ENCODE measurements at places on chromosomes 6 and 20.

GRCh38 chr6:99216959-99217358 lies 132.5 kb downstream of the FAXC start:
- DNase-seq: no peak

DNA sequence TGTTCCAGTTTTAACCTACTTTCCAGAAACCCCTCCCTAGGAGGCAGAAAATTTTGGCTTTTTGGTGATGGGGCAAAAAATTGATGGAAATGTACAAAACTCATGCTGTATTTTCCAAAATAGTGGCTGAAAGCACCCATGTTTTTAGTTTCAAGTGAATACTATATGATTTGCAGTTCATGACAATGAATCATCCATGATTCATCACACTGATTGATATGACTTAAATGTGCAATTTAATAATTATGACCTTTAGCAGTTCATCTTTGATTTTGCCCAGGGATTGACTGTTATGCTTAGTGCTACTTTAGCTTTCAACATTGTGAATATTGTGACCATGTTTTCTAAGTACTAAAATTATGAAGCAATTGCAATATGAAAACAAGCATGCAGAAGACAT lies 478.7 kb downstream of the HTR1B start:
- DNase-seq: no peak

DNA sequence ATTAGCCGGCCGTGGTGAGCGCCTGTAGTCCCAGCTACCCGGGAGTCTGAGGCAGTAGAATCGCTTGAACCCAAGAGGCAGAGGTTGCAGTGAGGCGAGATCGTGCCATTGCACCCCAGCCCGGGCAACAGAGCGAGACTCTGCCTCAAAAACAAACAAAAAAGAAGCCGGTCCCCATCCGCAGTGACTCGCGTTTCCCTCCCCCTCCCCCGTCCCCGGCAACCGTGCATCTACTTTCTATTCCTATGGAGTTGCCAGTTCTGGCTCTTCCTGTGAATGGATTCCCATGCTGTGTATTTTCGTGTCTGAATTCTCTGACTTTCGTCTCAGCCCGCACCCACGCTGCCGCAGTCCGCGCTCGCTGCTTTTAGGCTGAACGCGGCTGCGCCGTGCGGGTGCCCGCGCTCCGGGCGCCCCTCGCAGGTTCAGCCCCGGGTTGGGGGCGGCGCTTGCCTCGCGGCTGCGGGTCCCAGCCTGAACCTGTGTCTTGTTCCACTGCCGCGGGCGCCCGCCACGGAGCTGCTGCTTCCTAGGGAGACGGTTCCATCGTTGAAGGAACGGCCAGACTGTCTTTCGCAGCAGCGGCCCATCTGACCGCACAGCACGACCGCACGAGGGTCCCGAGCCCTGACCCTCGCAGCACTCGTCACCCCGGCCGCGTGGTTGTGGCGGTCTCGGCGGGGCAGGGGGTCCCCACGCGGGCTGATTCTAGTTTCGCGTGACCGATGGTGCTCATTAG lies 1.1 kb upstream of the MRGBP start:
- peak; percentile 61 for DNase-seq

DNA sequence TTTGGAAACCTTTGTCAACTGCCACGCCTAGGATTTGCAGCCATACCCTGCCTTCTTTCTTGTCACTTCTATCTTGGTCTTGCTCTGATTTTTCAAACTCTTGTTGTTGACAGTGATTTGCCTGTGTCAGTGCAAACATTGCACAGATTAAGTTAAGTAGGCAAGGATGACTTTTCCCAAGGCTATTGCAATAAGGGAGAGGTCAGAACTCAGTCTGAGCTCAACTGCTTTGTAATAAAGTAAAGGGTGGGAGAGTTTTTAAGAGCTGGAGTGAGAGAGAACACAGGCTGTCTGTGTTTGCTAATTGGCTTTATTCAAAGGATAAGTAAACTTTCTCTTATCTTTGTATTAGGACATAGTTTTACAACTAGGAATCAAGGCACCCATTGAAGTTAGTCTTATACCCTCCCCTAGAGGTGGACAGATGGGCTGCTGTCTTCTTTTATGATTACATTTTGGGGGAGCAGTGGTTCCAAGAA lies 448.6 kb downstream of the PHF3 start:
- no peak for DNase-seq

- no peak for DNase-seq
These were observed 23.2 kb upstream of the FAM50B start for GRCh38 chr6:3825851-3826581.

DNA sequence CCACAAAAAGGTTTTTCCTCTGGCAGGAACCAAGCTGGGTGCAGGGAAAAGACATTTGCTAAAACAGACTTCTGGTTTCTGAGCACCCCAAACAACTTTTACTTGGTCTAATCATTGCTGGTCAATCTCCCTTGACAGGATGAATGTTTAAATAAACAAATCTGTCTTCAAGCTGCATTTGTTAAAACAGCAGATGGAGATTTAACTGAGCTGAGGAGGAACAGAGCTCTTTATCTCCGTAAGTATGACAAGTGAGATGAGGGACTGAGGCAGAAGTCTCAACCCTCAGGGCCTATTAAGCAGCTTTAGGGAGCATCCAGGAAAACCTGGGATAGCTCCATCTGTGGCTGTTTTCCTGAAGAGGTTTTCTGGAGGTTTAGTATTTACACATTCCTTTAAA lies 40.6 kb downstream of the NINL start:
- DNase-seq: no peak

All from inflammatory macrophage treated with lipopolysaccharide for 4 hours (primary cell).